ENCODE measurements at places on chromosomes 2 and 18.
A peak's percentile ranks its signal among the peaks of the same experiment; 100 is the strongest.

- peak; percentile 15 for DNase-seq
Observed at GRCh38 chr2:61853086-61853846, 594 bp downstream of the FAM161A start.

DNA sequence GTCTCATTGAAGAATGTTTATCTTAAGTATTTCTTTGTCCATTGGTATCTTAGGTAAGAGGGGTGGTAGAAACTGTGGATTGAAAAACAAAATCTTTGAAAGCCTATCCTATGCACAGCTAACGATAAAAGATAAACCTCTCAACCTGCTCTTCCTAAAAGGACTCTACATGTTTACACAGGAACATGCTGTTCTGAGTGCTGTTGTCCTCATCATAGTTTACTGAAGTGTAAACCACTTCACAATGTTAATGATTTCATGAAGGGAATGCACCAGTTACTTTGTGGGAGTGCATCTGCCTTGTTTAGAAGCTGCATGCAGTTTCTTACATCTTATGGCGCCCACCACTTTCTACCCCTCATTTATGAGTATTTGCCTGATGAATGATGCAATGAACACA is 1.2 kb downstream of the ACMSD start:
- no peak for DNase-seq

DNA sequence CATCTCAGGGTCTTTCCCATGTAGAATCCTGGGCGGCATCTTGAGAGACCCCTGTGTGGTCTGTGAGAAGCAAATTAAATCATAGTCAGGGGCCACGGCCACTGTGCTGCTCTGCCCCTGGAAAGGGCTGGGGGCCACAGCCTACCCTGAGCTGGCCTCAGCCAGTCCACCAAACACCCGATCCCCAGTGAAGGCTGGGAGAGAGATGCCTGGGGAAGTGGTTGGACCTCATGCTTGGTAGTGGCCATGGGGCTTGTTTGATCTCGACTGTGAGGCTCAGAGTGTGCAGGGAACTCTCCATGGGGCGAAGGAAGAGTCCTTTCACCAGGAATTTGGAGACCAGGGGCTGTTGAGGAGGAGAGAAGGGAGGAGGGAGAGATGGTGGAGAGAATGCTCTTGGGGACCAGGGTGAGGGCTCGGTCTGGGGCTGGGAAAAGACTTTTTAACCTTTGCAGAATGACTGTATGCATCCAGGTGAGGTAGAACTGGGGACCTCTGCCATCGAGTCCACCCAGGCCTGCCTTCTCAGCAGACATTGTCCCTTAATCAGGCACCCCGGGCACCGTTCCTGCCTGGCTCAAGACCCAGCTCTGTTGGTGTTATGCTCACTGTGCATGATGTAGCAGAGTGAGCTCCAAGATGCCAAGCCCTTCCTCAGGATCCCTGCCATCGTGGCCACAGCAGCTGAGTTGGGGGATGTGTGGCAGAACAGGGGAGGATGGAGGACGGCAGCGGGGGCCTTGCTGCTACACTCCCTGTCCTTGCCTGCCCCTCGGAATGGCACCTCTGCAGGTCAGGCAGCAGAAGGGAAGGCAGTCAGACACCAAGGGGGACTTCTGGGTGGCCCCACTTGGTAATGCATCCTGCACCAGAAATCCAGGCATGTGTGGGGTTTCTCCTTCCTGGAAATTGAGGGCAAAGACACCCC is 249.9 kb downstream of the DYSF start:
- no peak for DNase-seq

GRCh38 chr2:157898591-157898996 is 22.5 kb upstream of the ACVR1 start:
- peak; percentile 86 for DNase-seq

GRCh38 chr2:105779394-105779793 is 34.7 kb downstream of the NCK2 start:
- no peak for DNase-seq

GRCh38 chr2:223537115-223537514 is 65.0 kb downstream of the SCG2 start:
- no peak for DNase-seq

DNA sequence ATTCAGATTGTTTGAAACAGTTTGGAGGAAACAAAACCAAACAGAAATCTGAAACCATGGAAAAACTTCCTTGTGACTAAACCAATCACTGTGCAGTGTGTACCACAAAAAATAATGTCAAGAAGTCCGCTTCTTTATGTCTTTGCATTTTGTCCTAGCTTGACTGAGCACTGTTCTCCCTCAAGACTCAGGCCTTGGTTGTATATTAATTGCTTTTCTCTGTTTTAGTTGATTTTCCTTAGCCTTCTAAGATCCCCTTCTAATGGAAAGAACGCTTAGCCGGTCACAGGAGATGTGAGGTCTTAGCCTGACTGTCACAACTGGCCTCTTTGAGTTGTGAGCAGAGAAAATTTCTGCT is 56.6 kb downstream of the LCLAT1 start:
- no peak for DNase-seq

GRCh38 chr2:239644011-239644410 is 243.2 kb upstream of the HDAC4 start:
- no peak for DNase-seq

DNA sequence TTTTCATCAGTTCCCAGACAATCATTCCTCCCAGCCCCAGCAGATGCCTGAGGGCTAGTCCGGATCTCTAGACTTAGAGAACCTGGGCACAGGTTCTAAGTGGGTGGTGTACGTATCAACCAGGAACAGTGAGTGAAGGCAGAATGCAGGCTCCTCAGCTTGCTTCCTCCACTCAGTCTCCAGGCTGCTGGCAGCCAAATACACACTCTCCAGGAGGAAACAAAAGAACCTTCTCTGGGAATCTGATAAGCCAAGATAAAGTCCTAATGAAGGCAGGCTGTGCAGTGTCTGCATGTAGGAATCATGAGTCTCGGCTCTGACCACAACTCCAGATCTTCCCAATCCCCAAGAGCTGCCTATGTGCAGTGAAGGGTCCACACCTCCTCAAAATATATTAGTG is 245.7 kb downstream of the SP3 start:
- no peak for DNase-seq

DNA sequence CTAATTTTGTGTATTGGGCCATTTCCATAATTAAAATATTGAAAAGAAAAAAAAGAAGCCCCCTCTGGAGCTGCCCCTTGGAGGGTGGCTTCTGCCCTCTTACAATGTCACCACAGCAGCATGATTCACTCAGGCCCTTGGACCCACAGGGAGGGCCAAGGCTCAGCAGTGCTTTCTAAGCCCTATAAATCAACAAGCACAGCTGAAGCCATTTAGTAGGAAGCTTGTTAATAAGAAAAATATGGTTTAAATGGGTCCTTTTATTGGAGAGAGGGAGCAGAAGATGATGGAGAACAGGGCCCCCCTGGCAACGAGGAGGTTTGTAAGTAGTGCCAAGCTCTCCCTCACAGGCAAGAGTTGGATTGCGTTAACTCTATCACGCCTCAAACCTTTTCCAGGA is 107.6 kb upstream of the FZD7 start:
- DNase-seq: no peak

GRCh38 chr2:207688597-207688996 is 22.8 kb upstream of the CCNYL1 start:
- DNase-seq: no peak

GRCh38 chr2:217054791-217055190 is 194.9 kb upstream of the TNP1 start:
- no peak for DNase-seq

GRCh38 chr2:152761214-152761613 is 42.8 kb downstream of the ARL6IP6 start:
- no peak for DNase-seq

DNA sequence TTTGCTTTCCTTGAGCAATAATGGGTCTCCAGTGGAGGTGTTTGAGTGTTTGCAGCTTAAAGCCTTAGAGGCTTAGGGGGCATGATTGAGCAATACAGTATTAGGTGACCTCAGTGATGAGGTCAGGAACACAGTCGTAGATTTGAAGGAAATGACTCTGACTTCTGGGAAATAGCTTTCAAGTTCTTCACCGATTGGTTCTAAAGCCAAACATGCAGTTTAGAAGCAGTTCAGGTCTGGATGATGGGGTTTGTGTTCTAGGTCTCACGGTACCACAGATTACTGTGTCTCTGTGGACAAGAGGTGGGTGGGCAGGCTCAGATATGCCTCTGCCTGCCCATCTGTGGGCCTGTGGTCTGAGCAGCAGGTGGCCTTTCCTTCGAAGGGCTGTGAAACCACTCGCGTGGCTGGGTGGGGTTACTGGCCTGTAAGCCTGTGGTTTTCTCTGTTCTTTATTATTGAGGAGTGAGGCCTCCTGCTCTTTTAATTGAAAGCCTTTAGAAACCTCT is 7.8 kb downstream of the MTHFD2 start:
- peak; percentile 75 for DNase-seq

- no peak for DNase-seq
Observed at GRCh38 chr2:119489232-119489952, 34.9 kb downstream of the SCTR start.

DNA sequence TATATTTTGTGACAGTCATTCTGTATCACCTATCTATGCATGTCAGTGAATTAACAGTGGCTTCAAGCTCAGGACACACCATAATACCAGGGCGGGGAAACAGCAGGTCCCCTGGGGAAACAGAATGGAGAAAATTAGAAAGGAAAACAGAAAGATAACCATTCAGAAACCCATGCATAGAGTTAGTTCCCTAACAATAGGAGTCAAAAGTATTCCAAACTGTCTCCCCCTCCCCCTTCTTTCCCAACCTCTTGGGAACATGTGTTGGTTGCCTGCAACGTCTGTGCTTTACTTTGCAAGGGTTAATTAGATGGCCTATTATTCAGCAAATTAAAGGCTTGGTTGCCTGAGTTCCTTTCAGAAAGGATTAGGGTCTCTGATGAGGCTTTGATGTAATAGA is 176.4 kb downstream of the MYO3B start:
- no peak for DNase-seq

GRCh38 chr2:168207851-168208250 is 39.5 kb downstream of the STK39 start:
- DNase-seq: no peak

- no peak for DNase-seq
Observed at GRCh38 chr2:9377461-9378097, 45.7 kb downstream of the ITGB1BP1 start.

DNA sequence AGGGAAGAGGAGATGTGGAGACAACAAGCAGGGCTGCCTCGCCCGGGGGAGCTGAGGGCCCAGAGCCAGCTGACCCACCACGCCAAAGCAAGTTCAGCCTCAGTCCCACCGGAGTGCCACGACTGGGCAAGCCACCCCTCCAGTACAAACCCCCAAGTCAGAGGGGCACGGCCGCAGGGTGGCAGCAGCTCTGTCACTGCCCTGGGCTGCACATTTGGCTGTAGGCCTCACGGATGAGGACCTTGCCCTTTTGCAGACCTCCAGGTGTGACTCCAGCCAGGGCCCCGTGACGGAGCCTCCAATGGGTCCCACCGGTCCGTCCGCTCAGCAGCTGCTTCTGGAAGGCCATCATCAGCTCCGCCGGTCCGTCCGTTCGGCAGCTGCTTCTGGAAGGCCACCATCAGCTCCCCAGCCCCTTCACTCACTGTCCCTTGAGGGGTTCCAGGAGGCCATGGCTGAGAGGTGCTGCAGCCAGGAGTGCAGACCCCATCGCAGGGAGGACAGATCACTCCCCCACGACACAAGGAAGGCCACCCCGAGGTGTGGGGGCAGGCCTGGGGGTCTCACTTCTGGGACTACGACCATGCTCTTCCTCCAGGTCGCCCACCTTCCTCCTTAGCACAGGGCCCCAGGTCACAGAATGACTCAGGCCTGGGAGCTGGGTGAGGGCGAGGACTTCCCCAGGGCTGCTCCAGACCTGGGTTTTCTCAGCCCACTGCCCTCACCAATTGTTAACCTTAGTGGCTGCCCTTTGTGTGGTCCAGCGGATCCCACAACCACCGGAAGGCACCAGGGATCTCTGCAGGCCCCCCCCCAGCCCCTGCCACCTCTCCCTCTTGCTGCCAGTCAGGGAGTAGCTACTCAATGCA is 24.6 kb upstream of the STK25 start:
- DNase-seq: no peak

- no peak for DNase-seq
Observed at GRCh38 chr2:72917138-72917876, at the start of gene EMX1. Gene EMX1, plus strand, starts transcription at chr2:72917519. Its CDS starts 334 bp downstream, at chr2:72917853.

GRCh38 chr18:11310476-11311086 is 161.2 kb upstream of the PIEZO2 start:
- DNase-seq: peak; percentile 85

DNA sequence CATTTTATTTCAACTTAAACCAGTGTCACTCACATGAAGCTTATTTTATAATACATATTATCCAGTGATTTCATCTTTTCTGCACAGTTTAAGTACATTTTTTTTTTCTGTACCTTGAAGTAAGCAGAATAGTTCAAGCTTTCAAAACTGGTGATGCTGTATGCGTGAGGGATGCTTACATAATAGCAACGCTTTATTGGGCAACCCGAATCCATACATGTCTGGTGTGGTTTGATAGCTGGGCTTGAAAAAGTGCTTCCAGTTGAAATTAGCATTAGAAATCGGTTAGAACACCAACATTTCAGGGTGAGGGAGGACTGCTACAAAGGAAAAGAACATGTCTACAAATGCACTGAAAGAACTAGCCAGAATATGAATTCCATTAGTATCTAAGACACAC is 117.4 kb downstream of the MBP start:
- peak; percentile 45 for DNase-seq

- no peak for DNase-seq
Observed at GRCh38 chr2:225779829-225780228, 380.3 kb downstream of the NYAP2 start.
